ENCODE measurements at places on chromosomes 16 and 17.

GRCh38 chr17:73359352-73359751 lies 47.6 kb upstream of the CDC42EP4 start:
- DNase-seq, result no peak

GRCh38 chr16:12347365-12347764 lies 370.8 kb downstream of the SNX29 start:
- no peak for DNase-seq

DNA sequence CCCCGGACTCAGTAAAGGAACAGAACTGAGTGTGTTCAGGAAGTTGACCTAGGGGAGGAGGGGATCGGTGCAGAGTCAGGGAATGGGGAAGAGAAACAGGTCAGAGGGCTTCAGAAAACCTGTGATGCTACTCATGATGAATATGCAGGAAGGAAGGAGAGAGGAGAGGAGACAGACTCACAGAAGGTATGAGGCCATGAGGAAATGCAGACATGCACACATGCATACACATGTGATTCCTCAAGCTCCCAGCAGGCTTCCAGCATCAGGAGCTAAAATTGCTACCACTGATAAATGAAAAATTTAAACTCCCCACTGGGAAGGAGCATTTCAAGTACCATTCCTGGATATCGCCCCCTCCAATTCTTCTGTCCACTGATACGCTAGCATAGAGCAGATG lies 262.6 kb downstream of the SLC39A11 start:
- no peak for DNase-seq

DNA sequence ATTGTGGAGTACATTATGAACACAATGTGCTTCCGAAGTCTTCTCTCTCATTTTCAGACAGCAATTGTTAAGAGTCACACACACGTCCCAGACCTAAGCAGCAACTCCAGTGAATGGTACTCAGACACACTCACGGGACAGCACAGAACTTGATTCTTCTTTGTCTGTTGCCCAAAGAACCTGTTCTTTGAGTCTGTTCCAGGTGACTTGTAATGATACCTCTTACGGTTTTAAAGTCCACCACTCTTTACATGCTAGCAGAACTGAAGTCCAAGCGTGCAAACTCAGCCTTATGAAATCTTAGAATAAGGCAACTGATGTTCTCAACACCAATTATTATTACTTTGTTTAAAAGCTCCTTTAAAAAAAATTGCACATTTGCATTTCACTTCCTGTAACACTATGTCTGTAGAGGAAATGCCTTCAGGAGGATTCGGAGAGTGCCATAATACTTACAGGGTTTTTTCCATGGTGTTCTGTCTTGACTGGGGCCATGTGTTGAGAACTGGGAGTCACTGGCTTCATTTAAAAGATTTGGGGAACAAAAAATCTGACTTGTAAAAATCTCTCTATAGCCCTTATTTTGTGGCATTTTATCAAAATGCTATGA lies 48.1 kb downstream of the MARF1 start:
- DNase-seq, result no peak

DNA sequence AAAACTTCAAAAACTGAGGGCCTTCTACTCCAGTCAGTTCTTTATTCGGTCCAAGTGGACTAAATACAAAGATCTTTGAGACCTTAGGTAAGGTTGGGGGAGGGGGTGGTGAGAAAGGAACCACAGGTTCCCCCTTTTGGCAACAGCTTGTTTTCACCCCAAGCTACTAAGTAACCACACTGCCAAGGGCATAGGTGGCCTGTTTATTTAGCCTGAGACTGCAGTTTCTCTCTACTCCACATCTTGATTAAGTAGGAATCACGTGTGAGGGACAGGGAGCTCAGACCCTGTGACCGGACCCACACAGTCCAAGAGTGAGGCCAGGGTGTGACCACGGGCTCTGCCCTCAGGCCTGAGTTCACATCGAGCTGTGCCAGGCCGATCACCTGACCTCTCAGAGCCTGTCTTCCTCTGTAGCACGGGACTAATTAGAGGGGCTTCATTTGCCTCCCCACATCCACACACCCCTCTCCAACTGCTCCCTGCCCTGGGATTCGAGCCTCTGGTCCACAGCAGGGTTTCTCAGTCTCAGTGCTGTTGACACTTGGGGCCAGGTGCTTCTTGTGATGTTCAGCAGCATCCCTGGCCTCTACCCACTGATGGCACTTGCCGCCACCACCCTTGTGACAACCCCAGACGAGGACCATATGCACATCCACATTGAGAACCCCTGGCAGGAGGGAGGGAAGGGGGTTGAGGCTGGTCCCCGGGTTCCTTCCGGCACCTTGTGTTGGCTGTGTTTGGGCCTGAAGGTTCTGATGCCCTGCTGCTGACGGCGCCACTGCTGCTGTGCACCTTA lies 17.8 kb downstream of the ST6GALNAC2 start:
- DNase-seq, result no peak

GRCh38 chr17:17812211-17813054 lies 24.4 kb downstream of the SREBF1 start:
- DNase-seq, result peak; percentile 67

DNA sequence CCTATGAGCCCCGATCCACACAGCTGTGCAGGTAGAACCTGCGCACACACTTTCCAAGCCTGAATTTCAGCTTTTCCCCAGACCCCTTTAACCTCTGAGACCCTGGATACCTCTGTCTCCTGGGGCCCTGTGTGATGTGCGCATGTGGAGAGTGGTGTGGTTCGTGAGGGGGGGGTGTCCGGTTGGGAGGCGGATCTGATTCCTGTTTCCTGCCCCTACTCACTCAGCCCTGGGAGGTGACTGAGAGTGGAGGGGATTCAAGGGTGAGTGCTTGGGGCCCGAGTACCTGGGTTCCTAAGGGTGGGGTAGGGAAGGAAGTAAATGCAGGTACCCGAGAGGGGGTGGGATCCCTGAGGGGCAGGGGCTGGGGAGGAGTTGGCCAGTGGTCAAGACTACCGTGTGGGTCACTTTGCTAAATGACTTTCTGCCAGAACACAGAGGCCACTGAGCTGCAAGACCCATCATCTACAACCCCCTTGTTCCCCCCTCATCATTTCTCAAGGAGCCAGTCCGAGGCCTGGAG lies 621 bp downstream of the ARHGEF15 start:
- no peak for DNase-seq

DNA sequence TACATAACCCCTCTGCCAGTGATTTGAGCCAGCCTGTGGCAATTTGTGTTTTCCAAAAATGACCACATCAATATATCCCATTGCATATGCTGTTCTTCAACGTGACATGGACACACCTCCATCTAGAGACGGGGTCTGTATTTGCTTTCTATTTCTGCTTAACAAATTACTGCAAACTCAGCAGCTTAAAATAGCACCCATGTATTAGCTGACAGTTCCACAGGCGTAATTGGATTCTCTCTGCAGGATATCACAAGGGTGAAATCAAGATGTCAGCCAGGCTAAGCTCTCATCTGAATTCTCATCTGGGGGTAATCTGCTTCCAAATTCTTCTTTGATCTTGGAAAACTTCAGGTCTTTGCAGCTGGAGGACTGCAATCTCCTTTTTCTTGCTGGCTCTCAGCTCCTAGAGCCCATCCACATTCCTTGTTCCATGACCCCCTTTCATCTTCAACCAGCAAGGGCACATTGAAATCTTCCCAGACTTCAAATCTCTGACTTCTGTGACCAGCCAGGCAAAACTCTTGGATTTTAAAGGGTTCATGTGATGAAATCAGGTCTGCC lies 8.2 kb downstream of the KRT9 start:
- DNase-seq, result no peak

- no peak for DNase-seq
These were observed 2.0 kb downstream of the CACNG1 start for GRCh38 chr17:67046398-67046797.

DNA sequence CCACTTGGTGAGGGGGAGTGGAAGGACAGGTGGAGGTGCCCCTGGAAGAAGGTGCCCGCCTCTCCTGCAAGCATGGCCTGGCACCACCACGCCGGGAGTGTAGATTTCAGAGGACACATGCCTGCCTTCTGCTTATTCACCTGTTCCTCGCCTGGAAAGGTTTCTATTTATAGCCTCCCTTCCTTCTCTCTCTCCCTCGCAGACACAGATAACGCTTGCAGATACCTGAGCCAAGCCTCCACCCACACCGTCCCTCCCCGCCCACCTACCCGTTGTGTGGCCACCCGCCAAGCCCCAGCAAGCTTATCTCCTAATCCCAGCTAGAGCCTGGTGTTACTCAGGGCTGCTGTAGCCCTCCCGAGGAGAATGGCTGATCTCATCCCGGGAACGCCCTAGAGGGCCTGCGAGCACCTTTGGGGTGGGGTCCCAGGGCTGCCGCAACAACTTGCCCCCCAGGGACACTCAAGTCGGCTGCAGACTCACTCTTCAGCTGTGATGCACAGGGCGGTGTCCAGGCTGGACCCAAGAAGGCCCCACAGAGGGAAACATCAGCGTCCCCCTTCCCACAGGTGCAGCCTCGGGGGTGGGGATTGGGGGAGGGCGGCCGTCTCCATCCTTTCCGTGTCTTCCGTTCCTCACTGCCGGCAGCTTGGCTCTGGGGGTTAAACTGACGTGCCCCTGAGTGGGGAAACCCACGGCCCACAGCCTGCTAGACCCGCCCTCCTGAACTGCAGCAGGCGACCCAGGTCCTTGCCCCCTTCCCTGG lies 1.9 kb upstream of the SNAI3 start:
- peak; percentile 20 for DNase-seq

- peak; percentile 87 for DNase-seq
These were observed 2.3 kb upstream of the HOXB2 start for GRCh38 chr17:48546924-48547807.

GRCh38 chr17:6023036-6023831 lies 46.9 kb upstream of the WSCD1 start:
- DNase-seq, result no peak

DNA sequence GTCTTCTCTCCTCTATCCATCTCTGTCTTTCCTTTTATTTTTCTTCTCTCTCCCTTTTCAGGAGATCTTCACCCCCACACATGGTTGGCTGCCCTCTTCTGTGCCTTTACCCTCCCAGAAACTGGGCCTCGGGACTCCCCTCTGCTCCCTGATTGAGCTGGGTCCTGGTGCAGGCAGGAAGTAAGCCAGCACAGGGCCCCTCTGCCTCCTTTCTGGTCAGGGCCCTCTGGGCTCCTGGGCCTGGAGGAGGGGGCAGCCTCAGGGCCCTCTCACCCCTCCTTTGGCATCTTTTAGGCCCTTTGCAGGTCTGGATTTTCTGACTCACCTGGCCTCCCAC lies 21.1 kb upstream of the TAC4 start:
- no peak for DNase-seq

DNA sequence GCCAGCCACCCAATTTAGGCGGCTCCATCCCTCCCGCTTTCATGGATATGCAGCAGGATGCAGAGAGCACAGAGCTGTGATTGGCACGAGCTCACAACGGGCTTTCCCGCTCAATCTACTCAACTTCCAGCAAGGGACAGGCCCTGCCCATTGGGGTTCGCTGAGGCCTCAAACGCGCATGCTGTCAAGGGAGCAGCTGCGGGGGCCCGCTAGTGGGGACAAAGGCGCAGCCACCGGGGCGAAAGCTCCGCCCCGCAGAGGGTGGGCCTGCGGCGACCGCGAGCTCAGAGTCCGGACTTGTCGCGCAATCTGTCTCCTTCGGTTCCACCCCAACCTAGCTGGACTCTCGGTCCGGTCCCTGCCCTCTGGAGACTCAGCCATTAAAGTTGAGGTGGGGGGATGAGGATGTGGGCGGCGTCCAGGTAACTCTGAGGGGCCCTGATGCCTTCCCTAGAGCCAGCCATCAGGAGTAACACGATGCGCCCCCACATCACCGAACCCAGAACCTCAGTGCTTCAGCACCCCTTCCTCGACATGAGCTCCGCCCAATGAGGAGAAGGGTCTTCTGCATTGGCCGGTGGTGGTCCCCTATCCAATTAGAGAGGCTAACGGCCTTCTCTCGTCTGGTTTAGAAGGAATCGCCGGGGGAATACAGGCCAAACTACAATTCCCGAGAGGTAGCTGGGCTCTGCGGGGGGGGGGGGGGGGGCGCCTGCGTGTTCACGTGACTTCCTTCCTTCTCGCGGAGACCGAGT lies 489 bp upstream of the NFATC3 start:
- DNase-seq, result peak; percentile 72

- DNase-seq, result no peak
These were observed 8.9 kb upstream of the PMP22 start for GRCh38 chr17:15274017-15274416.

- DNase-seq, result no peak
These were observed 26.2 kb downstream of the WSCD1 start for GRCh38 chr17:6096201-6097004.

DNA sequence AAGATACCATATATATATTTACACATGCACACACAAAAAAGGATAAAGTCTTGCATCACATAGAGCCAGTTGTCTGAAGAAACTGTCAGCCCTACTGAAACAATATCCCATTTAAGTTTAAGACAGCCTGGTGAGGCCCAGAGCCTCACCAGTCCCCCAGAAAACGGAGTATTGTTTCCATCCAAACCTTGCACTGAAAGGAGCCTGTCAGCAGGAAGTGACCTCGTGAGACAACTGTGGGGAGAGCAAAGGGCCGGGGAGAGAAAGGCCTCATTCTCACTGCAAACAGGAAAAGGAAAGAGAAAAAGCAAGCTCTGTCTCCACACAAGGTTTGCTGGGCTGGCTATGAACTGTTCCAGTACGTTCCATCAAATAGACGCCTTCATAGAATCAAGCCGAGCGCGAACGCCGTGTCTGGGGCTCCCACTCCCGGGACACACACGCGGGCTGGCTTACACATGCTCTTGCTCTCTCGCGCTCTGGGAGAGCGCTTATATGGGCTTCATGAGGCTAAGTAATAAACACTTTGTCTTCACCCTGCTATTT lies 44.4 kb upstream of the ZFHX3 start:
- DNase-seq, result no peak

GRCh38 chr17:57416369-57416768 lies 160.0 kb downstream of the MSI2 start:
- no peak for DNase-seq

GRCh38 chr17:35155246-35155645 lies 7.6 kb downstream of the UNC45B start:
- DNase-seq, result no peak

- no peak for DNase-seq
These were observed 229.4 kb upstream of the CACNG5 start for GRCh38 chr17:66605541-66605940.

GRCh38 chr16:3511286-3512180 lies 10.7 kb downstream of the CLUAP1 start:
- no peak for DNase-seq

DNA sequence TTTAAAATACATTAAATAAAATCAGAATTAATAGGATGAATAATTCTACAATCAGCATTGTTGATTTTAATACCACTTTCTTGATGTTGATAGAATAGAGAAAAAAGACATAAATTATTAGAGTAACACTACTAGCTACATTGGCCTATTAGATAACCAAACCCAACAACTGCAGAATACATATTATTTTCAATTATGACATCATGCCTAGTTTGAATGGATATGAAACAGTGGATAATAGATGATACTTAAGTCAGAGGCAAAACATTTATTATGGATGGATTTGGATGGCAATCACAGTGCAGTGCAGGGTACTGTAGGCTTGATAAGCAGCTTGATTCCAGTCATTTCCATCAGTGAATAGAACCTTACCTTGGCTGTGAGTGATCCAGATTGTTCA lies 293.1 kb downstream of the BCAS3 start:
- DNase-seq, result no peak

DNA sequence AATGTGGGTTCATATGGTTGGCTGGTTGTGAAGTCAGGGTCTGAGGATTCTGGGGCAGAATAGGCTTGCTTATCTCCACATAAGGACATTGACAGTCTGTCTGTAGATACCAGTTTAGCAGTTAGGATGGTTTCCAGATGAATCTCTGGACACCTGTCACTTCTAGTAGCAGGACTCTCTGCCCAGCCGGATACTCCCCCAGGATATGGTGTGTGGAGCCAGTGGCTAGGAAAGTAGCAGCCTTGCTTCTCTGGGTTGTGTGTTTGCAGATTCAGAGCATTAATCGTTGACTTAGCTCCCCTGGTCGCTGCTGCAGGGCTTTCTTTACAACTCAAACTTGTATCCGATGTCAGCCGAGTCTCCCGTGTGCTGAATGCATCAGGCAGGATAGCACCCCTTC lies 45.2 kb downstream of the CLEC16A start:
- DNase-seq, result no peak
